SK-N-MC (cell line): ENCODE measurements at places on chromosomes 11 and 22.

- no peak for DNase-seq
These were observed 16.8 kb downstream of the MACROD1 start for GRCh38 chr11:64148917-64149617.

GRCh38 chr11:131978351-131978750 lies 607.9 kb downstream of the NTM start:
- no peak for DNase-seq

- DNase-seq = no peak
These were observed at the start of gene CSF2RB for GRCh38 chr22:36913427-36914389. CSF2RB (plus strand) TSS chr22:36913628; CDS start chr22:36922208, 8,580 bp downstream.

GRCh38 chr11:70067036-70067435 lies 11.1 kb upstream of the ANO1 start:
- DNase-seq = no peak

- DNase-seq = no peak
These were observed 883 bp upstream of the HMOX1 start for GRCh38 chr22:35380013-35380412.

GRCh38 chr11:16335236-16335962 lies 20.9 kb downstream of the SOX6 start:
- no peak for DNase-seq

- DNase-seq = no peak
These were observed 15.9 kb downstream of the IL10RA start for GRCh38 chr11:118002010-118002540.

GRCh38 chr11:75326439-75326810 lies 25.0 kb downstream of the ARRB1 start:
- DNase-seq = no peak

GRCh38 chr11:109856928-109857327 lies 236.3 kb upstream of the ZC3H12C start:
- no peak for DNase-seq

- no peak for DNase-seq
These were observed 102.8 kb downstream of the GGTLC2 start for GRCh38 chr22:22746963-22747933.

- no peak for DNase-seq
These were observed 32.2 kb downstream of the TRMU start for GRCh38 chr22:46367707-46368191.

GRCh38 chr11:125075242-125075625 lies 12.1 kb downstream of the SLC37A2 start:
- no peak for DNase-seq
